Esophagus squamous epithelium (tissue), 5 donors: ENCODE measurements at places on chromosomes 6 and 20.

DNA sequence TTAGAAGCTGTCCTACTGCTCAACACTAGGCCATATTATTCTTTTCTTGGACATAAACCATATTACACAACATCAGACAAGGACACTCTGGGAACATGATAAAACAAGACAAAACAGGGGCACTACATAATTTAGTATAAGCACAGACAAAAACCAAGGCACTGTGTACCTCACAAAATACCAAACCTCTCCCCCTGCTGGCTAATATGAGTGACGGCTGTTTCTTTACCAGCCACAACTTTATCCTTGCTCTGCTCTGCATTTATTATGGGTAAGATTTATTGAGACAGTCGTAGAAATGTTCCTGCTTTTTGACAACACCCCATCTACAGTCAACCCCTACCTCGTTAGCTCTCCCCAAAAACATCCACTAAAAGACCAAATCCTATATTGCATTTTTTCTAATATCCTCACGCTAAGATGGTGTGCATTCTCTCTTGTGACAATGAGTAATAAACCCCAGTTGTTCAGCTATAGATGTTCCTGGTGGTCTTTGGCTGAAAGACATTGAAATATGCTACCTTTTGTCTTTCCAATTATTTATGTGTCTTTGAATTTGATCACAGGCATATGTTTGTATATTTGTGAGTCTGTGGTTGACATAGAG lies 23.8 kb upstream of the POLR1H start:
- no peak for DNase-seq

DNA sequence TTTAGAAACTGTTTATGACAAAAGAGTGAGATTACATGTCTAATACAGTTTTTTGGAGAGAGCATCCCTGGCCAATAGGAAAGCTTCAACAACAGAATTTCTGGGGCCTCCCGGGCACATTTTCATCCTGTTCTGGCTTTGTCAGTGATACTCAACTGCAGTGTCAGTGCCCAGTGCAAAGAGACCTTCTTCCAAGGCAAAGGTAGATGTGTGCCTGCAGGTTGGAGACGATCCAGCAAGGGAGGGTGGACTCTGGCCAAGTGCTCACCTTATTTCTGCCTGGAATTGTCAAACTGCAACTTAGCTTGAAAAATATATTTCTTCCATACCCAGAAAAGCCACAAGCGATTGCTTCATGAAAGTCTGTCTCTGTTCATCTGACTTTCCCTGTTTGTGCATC lies 211.6 kb upstream of the SNX9 start:
- no peak for DNase-seq

- no peak for DNase-seq
Measured at GRCh38 chr6:41200296-41200900, 551 bp downstream of the TREML2 start.

DNA sequence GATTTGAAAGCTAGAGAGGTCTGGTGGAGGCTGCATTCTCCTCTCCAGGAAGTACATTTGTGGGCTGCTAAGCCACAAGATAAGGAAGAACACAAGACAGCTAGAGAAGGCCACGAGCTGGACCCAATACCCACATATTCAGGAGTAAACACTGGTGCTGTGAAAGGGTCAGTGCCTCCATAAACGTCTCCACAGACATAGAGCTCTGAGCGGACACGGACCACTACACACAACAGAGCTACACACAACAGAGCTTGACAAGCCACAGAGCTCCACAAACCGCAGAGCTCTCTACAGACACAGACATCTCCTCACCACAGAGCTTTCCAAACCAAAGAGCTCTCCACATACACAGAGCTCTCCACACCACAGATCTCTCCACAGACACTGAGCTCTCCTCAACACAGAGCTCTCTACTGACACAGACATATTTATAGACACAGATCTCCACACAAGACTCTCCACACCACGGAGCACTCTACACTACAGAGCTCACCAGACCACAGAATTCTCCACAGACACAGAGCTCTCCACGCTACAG lies 51.9 kb downstream of the ERMARD start:
- no peak for DNase-seq

GRCh38 chr6:135535989-135536414 lies 38.5 kb upstream of the AHI1 start:
- DNase-seq: no peak

DNA sequence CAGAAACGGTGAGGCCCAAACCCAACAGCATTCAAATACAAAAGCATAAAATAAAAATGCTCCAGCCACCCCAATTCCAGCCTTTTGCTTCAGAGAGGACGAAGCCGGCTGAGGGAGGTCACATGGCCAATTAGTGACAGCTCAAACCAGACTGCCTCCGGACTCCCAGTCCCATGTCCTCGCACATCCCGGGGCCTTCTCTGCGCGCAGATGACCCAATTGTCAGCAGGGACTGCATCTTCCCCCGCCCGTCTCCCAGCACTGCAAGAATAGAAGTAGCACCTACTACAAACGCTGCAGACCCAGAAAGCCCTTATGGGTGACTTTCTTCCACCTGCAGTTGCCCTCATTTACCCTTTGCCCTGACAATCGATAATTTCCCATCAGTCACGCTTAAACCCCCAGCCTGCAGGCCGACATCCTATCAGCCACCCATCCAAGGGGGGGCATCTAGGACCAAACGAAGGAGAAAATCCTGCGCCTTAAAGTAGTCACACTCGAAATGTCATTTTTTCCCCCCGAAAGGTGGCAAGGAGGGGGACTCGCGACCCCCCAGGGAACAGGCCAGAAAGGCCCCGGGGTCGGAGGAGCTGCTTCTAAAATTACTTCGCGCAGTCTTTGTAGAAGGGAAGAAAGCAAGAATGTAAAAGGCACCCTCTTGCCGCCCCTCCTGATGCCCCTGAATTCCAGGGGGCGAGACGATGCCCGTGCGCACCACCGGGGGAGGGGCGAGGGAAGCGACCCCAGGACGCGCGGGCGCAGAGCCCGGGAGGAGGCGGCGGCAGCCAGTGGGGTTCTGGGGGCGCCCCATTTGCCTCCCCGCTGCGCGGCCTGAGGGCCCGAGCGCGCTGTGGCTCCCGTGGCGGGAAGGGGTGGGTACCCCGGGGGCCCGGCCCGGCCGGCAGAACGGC lies 792 bp downstream of the SLC23A2 start:
- DNase-seq: no peak

DNA sequence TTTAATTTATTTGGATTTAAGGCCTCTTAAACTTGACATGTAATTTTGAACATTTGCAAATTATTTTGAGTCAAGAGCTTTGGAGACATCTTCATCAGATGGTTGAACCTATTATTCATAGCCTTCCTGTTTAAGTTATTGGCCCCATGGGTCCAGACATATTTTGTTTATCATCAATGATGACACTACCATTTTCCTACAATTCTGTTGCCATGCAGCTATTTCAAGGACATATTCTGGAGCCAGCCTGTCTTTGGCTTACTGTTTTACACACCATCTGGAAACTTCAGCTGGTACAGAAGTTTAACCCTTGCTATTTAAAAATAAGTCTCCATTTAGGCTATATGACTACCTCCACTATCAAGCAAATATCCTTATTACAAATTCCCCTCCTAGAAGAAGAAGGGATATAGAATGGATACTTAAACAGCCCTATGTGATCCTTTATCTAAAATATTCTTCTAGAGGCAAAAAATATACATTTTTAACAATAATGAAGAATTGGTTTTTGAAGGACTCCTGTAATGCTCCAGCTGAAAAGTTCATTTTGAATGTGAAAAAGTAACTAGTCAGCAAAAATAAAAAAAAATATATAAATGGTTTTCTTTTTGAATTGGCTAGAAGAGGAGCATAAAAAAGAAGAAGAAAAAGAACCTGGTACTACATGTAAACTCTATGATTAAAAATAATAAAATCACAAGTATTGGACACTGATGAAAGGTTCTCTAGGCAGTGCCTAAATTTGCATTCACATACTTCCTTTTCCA lies 544.0 kb upstream of the HS3ST5 start:
- no peak for DNase-seq

DNA sequence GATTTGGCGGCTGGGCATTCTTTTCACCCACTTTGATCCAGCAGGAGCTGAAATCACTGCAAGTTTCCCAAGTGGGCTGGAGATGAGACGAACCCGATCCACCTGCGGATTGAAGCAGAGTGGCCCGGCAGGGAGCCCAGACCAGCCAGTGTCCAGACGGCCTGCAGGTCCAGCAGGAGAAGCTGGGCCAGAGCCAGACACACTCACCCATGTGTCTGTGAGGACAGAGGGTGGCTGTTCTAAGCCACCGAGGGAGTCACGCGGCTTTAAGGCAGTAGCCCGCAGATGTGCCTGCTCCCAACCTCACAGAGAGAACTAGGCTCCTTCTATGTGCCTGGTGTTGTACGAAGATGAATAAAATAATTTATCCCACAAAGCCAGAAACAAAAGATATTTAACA lies 200.7 kb downstream of the WDR27 start:
- DNase-seq: no peak

DNA sequence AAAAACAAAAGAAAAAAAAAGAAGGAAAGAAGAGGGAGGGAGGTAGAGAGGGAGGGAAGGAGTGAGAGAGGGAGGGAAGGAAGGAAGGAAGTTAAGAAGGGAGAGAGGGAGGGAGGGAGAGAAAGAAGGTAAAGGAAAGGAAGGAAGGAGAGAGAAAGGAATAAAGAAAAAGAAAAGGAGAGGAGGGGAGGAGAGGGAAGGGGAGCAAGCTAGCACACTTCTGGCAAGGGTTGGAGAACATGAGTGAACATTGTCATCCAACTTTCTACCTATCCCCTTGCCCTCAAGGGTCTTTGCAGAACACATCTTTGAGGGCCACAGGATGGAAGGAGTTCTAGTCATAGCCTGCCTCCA lies 34.1 kb upstream of the IL17A start:
- no peak for DNase-seq

DNA sequence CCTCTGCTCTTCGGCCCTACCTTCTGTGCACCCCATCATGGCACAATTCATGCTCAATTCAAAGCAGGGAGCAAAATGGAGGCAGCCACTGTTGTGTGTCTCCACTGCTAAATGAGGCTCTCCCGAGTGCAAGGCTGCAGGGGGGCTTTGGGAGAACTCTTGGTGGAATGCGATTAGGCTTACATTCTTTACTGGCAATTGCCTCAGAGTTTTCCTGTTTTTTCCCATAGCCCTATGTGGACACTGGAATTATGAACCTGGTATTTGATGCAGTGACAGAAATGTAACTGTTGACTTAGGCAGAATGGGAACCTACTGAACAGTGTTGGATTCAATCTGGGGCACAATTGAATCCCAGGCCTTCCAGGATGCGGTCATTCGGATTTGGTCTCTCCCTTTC lies 187.9 kb upstream of the GMDS start:
- no peak for DNase-seq

DNA sequence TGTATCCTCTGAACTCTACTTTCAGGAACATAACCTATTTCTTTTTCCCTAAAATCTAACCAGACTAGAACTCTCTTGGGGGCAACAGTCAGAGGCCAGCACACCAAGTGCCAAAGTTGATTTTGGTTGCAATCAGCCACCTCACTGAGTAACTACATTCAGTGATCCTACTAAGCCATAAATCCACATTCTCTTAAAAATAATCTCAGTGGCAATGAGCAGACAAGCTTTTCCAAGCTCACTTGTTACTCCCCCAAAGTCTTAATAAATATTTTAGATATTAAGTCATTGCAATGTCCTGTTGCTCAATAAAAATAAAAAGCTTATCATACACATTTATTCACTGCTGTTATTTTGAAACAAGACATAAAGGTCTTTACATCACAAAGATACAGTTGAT lies 9.8 kb downstream of the RGS17 start:
- no peak for DNase-seq

- no peak for DNase-seq
Measured at GRCh38 chr6:30543821-30544220, 12.5 kb downstream of the GNL1 start.

GRCh38 chr6:20402092-20402341 lies 338 bp downstream of the E2F3 start:
- DNase-seq: no peak

DNA sequence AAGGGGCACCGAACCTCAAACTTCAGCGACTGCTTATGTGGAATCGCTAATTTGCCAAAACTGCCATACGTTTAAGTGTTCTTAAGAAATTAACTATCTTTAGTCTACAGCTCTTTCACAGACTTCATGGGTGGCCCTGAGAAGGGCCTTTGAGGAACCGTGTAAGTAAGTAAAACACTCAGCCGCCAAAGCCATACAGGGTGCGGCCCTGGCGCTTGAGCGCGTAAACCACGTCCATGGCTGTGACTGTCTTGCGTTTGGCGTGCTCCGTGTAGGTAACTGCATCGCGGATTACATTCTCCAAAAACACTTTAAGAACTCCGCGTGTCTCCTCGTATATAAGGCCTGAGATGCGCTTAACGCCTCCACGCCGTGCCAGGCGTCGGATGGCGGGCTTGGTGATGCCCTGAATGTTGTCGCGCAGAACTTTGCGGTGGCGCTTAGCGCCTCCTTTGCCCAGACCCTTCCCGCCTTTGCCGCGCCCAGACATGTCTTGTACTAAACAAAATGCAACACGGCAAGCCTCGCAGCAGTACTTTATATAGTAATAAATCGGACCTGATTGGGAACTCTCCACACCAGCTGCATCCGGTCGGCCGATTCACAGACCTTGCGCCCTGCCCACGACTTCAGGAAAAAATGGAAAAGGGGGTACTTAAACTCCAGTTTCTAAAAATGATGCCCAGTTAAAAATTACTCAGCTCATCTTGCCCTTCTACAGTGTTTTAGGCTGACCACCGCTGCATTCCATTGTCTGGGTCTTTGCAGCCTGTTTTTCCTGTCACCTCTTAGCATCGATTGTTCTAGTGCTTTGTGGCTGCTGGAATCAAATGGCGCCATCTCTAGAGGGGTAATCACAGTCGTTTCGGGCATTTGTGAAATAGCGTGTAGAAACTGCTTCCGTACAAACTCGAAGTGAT lies 38.9 kb downstream of the OR2B2 start:
- DNase-seq: no peak

- DNase-seq: no peak
Measured at GRCh38 chr20:30812739-30813411, 444.6 kb upstream of the DEFB115 start.

- no peak for DNase-seq
Measured at GRCh38 chr6:14828201-14828611, 417.7 kb upstream of the JARID2 start.

- no peak for DNase-seq
Measured at GRCh38 chr6:37489697-37490336, 9.9 kb downstream of the CCDC167 start.

DNA sequence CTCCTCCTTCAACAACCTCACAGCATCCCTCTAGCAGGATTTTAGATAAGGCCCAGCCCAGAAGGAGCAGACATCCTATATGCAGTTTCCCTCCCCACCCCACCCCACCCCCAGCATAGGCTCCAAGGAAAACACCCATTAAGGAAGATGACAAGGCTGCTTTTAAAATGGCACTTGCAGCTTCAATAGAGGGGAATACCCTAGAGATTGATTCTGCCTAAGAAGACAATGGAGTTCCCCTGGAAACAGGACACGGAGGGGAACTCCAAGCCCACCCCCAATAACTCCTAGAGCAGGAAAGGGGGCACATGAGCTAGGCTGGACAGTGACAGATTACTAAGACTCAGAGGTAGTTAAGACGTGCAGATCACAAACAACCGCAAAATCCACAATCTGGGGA lies 34.7 kb downstream of the CPNE5 start:
- no peak for DNase-seq

- DNase-seq: no peak
Measured at GRCh38 chr6:157517601-157518359, 136.8 kb downstream of the ZDHHC14 start.
